ENCODE measurements at places on chromosomes 3 and 15.

GRCh38 chr3:149233323-149233722, 11.7 kb upstream of the CP start:
- no peak for DNase-seq

GRCh38 chr3:124498891-124499290, 231.4 kb upstream of the UMPS start:
- DNase-seq = no peak

- DNase-seq = peak; percentile 89
These were observed 8.9 kb downstream of the PEAK1 start for GRCh38 chr15:77410701-77411618.

- DNase-seq = no peak
These were observed 45.3 kb upstream of the EIF5A2 start for GRCh38 chr3:170953736-170954135.

DNA sequence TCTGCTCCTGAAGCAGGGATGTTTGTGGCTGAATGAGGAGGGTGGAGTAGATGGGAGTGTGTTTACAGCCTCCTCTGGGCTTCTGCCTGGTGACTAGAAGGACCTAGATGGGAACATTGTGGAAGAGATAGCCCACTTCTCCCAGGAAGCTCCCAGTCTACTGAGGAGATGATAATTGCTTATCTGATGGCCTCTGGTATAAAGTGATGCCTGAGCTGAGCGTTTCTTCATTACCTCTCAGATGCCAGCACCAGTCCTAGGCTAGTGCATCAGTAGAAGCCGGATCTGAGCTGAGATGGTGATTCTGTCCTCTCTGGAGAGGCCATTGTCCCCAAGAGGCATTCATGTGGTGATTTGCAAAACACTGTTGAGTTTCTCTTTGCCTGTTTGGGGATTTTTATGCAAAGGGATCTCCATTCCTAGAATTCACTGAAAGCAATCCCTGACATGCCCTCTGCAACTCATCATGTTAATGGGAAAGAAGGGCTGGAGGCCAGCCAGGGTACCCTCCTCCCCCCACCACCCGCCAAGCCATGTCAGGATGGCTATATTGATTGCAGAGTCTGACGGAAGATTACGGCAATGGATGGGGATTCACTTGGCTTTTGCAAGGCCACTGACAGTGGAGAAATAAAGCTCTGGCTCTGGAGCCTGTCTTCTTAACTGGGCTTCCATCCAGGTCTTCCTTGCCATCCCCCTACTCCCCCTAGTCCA, 166.4 kb upstream of the ROPN1 start:
- DNase-seq = no peak

- no peak for DNase-seq
These were observed 79.0 kb downstream of the CHD2 start for GRCh38 chr15:92979011-92979701.

GRCh38 chr3:18580268-18580667, 155.1 kb upstream of the SATB1 start:
- DNase-seq = no peak

DNA sequence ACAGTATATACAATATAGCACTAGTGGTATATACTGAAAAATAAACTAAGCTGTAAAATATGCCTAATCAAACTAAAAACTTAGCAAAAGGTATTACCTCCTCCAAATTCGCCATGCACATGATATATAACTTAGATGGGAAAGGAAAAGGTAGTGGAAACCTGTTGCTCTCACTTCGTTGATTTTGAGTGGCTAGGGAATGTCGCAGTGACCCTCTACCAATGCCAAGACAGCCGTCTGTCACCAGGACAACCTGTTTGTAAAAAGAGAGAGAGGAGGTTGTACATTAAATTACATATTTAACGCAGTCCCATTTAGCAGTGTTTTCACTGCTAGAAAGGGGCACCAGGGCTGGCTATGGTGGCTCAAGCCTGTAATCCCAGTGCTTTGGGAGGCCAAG, 11.3 kb downstream of the INTS14 start:
- no peak for DNase-seq

All from NCI-H1417 treated with DMSO at 0.1 percent for 48 hours (cell line).